ENCODE measurements at places on chromosomes 6 and 20.

DNA sequence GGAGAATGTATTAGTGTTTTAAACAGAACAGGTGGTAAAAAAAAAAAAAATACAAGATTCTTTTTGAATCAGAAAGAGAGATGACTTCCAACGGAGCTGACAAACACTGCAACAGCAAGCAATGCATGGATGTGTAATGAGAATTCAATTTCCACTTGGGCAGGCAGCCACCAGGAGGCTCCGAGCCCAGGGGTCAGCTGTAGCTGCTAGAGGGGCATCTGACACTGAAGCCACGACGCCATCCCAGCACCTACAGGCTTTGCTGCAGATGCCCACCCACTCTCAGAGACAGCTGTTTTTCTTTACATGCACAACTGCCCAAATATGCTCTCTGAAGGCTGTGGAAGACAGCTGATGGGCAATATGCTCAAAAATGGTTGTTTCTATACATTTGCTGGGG, 75.4 kb downstream of the ELOVL5 start:
- DNase-seq = no peak

- DNase-seq = peak; percentile 55
Measured at GRCh38 chr20:7967199-7967844, 27.1 kb upstream of the HAO1 start.

GRCh38 chr20:36845288-36845971, 30.5 kb upstream of the TLDC2 start:
- no peak for DNase-seq

GRCh38 chr20:17971300-17972013, 2.6 kb downstream of the MGME1 start:
- peak; percentile 35 for DNase-seq

DNA sequence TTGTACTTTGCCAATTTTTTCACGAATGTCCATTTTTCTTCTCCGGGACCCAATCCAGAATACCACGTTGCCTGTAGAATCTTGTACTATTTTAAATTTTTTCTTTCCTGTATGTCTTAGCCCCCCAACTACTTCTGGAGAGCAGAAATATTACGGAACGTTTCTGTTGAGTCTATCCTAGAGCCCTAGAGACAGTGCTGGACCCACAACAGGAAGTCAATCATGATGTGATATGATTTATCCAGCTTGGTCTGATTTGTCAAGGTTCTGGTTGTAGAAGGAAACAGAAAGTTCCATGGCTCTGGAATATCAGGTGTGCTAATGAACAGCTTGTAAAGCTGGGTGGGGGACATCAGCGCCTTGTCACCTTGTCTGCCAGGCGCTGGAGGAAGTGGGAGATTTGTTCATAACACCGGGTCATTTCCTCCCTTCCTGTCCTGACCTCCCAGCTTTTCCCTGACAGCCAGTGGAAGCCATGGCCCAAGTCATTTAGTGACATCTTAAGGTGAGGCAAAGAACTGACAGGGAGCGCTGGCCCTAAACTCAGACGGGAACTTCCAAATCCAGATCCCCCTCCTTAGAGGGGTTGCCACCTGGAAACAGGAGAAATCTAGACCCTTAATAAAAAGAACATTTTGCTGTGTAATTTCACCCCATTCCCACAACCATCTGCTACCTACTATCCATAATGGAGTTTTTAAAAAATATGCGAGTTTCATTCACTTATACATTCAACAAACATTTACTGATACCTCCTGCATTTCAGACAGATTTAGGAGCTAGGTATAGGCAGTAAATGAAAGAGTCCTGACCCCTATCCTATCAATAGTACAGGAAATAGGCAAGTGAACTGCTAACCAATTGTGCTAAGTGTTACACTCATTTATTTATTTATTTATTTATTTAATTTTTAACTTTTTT, 130.5 kb downstream of the ZFP64 start:
- peak; percentile 22 for DNase-seq

DNA sequence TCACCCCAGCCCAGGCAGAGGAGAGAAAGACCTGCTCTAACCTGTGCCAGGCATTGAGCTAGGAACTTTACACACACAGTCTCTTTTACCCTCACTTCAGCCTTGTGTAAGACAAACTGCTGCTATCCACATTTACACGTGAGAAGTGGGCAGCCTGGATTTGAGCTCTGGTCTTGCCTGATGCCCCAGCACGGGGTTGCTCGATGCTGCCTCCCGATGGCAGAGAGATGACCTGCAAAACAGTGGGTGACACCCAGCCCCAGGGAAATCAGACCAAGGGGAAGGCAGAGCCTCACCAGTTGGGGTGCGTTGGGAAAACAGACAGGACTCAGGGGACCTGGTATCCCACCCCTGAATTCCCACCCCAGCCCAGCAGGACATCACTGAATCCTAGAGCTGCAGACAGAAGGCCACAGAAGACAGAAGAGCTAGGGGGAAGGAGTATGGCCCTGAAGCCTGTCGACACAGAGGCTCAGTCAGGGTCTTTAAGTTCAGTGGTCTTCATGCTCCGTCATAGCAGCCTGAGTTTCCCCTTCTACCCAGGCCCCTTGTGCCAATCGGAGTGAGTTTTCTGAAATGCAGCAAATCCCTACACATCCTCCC, 990 bp downstream of the BPI start:
- peak; percentile 44 for DNase-seq

DNA sequence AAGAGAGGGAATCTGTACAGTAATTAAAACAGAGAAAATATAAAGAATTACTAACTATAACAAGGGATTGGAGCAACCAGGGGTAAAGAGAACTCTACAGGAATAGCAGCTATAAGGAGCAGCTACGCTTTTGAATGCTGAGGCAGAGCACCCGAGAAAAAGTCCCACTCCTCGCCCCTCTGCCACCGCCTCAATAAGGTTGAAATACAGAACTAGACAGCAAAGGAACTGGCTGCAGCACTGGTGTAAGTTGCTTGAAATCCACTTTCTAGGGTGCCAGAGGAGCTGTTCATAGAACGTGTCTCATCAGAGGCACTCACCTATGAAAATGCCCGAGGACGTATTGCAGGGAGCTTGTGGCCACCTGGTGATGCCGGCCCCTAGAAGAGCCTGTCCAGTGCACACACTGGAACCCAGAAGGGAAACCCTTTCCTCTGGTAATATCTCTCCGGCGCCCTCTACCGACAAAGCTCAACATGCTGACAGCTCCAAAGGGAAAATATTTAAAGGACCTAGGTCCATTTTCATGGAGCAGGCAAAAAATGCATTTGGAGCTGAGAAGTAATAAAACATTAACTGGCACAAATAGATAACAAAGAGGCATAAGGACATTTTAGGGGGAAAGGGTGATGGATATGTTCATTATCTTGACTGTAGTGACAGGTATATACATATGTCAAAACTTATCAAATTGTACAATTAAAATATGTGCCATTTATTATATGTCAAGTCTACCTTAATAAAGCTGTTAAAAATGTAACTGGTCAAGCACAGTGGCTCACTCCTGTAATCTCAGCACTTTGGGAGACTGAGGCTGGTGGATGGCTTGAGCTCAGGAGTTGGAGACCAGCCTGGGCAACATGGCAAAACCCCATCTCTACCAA, 137.4 kb upstream of the HDAC2 start:
- peak; percentile 65 for DNase-seq

DNA sequence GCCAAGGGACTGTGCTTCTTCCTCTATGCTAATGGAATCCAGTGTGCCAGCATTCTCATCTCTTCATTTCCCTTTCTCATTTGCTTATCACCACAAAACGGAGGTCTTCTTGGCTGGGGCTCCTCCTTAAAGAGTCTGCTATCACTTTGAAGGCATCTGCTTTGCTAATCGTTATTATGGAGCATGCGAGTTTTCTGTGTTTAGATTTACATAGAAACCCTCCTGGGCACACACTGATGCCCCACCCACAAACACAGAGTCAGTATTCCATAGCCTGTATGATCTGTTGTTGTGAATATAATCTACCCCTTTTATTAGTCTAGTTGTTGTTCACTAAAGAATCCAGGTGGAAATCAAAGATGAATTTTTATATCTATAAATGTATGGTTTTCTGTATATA, 83.4 kb upstream of the XRN2 start:
- DNase-seq = no peak

DNA sequence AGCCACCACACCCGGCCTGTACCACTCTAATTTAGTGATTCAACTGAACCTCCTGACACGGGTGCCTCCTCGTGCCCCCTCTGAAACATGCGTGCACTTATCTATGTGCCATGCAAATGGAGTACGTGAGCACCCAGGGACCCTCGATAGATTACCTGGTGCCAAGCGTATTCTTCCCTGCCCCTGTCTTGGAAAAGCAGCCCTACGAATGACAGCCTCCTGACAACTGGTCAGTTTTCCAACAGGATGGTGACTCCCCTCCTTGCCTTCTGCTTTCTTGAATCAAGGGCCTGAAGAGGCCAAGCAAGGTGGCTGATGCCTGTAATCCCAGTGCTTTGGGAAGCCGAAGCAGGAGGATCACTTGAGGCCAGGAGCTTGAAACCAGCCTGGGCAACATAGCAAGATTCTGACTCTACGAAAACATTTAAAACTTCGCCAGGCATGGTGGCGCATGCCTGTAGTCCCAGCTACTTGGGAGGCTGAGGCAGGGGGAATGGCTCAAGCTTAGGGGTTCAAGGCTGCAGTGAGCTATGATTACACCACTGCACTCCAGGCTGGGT, 25.4 kb upstream of the SYNJ2 start:
- no peak for DNase-seq

DNA sequence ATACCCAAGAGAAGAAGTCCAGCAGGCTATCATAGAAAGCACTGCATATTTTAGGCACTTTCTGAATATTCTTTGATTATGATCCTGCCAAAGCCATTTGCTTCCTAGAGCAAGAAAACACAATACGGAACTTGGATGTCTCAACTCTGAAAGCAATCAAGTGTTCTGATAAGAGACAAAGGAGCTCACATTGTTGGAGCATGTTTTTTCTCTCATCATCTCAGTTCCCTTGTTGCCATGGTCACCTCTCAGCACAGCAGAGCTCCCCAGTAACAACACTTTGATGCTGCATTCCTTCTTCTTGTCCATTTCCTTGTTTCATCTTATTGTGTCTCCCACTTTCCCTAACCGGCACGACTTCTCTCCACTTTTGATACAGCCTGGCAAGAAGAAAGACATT, 168.7 kb upstream of the FUT9 start:
- no peak for DNase-seq

DNA sequence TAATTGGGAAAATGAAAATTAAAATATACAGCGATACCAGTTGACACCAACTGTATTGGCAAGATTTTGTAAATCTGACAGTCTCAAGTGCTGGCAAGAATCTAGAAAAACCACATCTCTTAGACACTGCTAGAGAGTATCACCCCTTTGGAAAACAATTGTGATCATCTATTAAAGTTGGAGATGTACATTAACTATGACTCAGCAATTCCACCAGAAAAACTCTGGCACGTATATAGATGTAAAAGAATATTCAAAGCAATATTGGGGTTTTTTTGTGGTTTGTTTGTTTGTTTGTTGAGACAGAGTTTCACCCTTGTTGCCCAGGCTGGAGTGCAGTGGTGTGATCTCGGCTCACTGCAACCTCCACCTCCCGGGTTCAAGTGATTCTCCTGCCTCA, 142.9 kb downstream of the HACE1 start:
- DNase-seq = no peak

DNA sequence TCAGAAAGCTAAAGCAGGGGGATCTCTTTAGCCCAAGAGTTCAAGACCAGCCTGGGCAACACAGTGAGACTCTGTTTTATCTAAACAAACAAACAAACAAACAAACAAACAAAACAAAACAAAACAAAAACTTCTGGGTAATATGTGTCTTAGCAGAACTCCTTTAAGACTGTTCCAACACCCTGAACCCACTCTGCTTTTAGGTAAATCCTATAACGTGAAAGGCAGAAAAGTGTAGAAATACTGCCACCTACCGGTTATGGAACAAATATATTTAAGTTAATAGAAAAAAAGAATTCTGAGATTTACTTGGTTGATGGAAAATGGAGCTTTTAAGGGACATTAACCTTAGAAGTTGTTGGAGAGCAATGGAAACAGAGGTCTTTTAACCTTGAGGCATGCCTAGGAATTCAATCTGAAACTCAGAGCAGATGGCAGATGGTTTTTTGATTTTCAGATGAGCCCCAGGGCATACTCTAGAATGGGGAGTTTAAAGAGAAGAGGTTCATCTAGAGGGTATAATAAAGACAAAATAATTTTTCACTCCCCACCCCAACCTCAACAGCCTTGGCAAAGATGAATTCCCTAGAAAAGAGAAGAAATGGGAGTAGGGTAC, 38.5 kb downstream of the SOD2 start:
- peak; percentile 74 for DNase-seq

- no peak for DNase-seq
Measured at GRCh38 chr6:30990422-30991086, 7.0 kb downstream of the MUC21 start.

- no peak for DNase-seq
Measured at GRCh38 chr20:42795111-42795695, 394.5 kb downstream of the PTPRT start.

- DNase-seq = peak; percentile 37
Measured at GRCh38 chr6:154766288-154766687, 33.1 kb downstream of the SCAF8 start.

DNA sequence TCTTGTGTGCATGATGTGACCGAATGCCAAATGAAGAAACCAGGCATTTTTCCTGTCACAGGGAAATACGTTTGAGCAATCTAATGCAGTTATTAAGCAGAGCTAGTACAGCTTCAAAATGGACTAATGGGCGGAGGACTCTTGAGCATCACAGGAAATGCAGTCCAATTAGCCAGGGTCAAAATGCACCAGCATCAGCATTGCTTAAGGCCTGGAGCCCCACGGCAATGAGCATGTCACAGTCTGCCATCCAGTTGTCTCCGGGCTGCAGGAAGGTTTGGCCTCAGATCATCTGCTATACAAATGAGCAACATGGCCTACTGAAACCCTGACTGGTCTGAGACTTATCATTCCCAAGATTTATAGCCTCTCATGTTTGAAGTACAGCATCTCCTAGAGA, 652.1 kb upstream of the SLC35B3 start:
- no peak for DNase-seq

- peak; percentile 49 for DNase-seq
Measured at GRCh38 chr20:13554706-13555105, 84.0 kb downstream of the TASP1 start.

- no peak for DNase-seq
Measured at GRCh38 chr20:61575151-61575937, 323.3 kb downstream of the CDH4 start.

DNA sequence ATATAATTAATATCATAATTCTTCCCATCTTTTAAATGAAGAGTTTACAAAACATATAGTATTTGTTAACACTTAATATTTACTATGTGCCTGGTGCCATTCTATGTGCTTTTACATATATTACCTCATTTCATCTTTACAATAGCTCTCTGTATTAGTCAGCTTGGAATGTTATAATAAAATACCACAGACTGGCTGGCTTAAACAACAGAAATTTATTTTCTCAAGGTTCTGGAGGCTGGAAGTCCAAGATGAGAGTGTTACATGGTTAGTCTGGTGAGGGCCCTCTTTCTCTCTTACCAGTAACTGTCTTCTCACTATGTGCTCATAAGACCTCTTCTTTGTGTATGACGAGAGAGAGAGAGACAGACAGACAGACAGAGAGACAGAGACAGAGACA, 110.2 kb downstream of the NKAIN2 start:
- DNase-seq = peak; percentile 0
